ENCODE measurements at places on chromosomes 7 and 10.

GRCh38 chr7:98641646-98642500, 24.8 kb downstream of the NPTX2 start:
- no peak for DNase-seq

- no peak for DNase-seq
These were observed 542.3 kb upstream of the MBL2 start for GRCh38 chr10:53314876-53315275.

GRCh38 chr10:124576526-124577420, 115.2 kb downstream of the LHPP start:
- no peak for DNase-seq

DNA sequence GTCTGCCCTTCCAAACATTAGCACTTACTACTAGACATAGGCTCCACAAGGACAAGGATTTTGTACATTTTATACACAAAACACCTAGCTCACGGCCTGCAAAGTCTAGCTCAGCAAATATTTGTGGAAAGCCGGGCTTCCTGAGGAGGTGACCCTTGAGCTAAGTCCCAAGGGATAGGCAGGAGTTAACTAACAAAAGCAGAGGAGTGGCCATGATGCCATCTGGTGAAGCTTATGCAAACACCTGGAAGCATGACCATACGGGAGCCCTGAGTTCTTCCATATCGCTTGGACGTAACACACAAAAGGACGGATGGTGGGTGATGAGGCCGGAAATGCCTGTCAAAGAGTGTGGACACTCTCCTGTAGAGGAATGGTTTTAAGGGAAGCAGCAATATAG, 25.9 kb upstream of the YAE1 start:
- no peak for DNase-seq

DNA sequence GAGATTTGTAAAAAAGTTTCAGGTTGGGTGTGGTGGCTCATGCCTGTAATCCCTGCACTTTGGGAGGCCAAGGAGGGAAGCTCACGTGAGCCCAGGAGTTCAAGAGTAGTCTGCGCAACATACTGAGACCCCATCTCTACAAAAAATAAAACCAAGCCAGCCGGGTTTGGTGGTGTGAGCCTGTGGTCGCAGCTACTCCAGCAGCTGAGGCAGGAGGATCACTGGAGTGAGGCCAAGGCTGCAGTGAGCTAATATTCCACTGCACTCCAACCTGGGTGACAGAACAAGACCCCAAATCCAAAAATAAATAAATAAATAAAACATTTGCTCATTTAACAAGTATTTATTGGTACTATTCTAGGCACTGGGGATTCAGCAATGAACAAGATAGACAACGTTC, 1.5 kb upstream of the CHCHD1 start:
- DNase-seq = no peak

GRCh38 chr10:35328404-35329037, 7.8 kb upstream of the CCNY start:
- no peak for DNase-seq

DNA sequence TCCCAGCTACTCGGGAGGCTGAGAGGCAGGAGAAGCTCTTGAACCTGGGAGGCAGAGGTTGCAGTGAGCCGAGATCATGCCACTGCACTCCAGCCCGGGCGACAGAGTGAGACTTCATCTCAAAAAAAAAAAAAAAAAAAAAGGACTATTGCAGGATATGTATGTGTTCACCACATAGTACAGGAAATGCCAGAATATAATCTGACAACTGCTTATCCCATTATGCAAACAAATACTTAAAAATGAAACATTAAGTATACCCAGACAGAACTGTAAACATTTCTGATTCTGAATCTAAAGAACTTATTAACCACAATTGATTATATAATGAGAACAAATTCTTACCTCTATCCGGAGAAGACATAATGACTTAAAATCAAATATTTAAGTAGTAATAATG, 18.7 kb downstream of the DKK1 start:
- DNase-seq = no peak

- no peak for DNase-seq
These were observed 206.0 kb downstream of the CCDC3 start for GRCh38 chr10:12795315-12796110.

Data from hippocampal formation (tissue), 2 donors.